CD4-positive, CD25-positive, alpha-beta regulatory T cell (primary cell): ENCODE measurements at places on chromosomes 7 and 10. TPM values are rescaled to one million over a fixed set of nuclear protein-coding genes. Genes with fewer than 3 reads are reported as not detected.
A peak's percentile ranks its signal among the peaks of the same experiment; 100 is the strongest.

- DNase-seq = no peak
Measured at GRCh38 chr10:120517881-120518484, 61.0 kb downstream of the PLPP4 start.

- DNase-seq = no peak
Measured at GRCh38 chr7:138033241-138033640, 31.4 kb upstream of the CREB3L2 start.

GRCh38 chr10:24894309-24894708, 58.1 kb downstream of the PRTFDC1 start:
- DNase-seq = no peak

GRCh38 chr10:3754727-3755439, 30.1 kb downstream of the KLF6 start:
- no peak for DNase-seq

DNA sequence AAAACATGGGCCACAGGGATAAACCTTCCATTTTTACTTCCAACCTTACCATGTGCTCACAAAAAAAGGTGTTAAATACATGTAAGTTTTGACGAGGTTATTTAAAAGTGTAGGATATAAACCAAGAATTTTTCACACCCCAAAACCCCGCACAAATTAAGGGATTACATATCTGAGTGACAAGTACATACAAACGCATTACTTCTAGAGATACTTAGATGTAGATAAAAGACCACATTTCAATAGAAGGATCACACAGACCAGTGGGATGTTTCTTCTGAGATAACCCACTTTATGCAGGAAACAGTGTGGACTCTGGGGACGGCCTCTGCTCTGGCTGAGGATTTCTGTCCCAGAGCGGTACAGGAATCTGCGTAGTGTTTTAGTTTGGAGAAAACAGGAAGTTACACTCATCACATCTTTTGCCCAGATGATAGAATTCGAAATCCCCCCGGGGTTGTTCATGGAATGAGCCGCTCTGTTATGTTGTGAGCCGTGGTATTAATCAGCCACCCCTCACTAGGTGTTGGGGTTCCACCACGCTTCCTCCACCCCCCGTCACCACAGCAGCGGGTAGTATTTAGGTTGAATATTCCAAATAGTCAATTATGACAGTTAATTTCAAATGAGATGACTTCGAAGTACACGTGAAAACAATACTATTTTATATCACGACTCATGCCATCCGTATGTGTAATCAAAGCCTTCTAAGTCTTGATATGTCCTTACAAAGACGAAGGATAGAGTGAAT, 1.3 kb upstream of the CUL1 start:
- DNase-seq = peak; percentile 30

GRCh38 chr10:26269754-26270153, 53.2 kb downstream of the GAD2 start:
- DNase-seq = no peak

DNA sequence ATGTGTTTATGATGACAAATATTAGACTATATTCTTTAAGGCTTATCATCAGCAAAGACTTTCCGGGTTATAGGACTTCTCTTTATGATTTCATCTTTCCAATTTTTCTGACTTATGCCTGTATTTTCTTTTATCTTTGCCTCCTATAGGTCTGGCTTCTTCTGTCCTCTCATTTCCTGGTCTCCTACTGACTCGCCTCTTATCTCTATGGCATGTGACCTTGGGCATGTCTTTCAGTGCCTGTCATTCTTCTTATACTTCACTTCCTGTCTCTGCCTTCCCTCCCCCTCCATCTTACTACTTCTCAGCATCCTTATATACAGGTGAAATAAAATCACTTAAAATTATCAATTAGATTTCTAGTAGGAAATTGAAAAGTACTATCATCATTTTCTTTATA, 42.2 kb downstream of the PCDH15 start:
- DNase-seq = no peak

- DNase-seq = no peak
Measured at GRCh38 chr7:148241700-148242293, 348.8 kb upstream of the C7orf33 start.

DNA sequence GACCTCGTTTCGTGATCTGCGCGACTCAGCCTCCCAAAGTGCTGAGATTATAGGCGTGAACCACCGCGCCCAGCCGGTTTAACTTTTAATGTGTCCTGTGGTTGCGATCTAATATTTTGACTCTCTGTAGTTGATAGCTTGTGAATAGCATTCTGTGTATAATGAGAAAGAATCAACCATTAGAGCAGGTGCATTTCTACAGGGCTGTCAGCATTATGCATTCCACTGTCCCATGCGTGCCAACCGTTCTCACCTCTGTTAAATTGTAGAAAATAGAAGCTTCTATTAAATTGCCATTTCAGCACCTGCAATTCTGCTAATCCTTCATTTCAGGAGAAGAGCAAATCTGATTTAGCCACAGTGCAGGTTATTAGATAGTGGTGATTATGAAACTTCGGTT, 61.7 kb downstream of the VIM start:
- no peak for DNase-seq

DNA sequence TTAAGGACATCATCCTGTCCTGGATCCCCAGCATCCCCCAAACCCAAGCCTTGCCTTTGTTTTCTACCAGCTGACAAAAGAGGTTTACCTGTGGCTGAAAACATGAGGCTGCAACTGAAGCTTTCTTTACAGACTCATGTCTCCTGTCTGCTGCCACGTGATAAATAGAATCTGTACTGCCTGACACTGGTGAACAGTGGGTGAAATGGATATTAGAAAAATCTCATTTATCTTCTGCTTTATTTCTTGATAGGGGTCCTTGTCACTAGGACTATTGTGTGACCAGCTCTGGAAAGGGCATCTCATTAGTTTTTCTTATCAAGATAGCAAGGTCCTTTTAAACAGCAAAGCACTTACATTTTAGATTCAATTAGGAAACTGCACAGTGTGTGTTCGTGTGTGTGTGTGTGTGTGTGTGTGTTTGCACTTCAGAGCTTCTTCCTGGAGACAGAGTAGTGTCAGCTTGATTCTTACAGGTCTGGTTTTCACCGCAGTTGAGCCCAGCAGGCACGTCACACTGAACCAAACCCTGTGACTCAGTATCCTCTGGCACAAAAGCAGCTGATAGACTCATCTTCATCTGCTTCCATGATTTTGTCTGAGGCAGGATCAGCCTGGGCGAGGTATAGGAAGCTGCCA, 373.5 kb upstream of the CELF2 start:
- no peak for DNase-seq

- no peak for DNase-seq
Measured at GRCh38 chr7:151706277-151707104, 170.4 kb downstream of the PRKAG2 start.

DNA sequence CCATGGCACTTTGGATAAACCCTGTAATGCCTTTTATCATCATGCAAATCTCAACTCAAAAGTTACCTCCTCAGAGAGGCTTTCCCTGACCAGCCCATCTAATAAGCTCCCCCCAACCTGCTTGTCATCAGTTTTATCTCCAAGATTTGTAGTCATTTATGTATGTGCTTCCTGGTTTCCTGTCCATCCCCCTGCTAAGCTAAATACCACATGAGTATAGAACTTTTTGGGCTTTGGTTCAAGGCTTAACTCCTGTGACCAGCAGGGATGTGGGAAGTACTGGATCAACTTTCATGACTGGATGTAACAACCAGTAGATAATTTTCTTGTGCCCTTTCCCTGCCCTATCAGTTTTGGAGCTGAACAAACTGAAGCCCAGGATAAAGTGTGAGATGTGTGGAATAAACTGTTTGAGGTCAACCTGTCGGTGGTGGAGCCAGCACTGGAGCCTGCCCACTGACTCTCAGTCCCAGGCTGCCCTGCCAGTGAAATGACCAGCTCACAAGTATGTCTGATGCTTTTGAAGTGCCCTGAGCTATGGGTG, 148.6 kb downstream of the CYP26A1 start:
- DNase-seq = no peak

GRCh38 chr10:114481055-114481454, 76.8 kb upstream of the AFAP1L2 start:
- no peak for DNase-seq

DNA sequence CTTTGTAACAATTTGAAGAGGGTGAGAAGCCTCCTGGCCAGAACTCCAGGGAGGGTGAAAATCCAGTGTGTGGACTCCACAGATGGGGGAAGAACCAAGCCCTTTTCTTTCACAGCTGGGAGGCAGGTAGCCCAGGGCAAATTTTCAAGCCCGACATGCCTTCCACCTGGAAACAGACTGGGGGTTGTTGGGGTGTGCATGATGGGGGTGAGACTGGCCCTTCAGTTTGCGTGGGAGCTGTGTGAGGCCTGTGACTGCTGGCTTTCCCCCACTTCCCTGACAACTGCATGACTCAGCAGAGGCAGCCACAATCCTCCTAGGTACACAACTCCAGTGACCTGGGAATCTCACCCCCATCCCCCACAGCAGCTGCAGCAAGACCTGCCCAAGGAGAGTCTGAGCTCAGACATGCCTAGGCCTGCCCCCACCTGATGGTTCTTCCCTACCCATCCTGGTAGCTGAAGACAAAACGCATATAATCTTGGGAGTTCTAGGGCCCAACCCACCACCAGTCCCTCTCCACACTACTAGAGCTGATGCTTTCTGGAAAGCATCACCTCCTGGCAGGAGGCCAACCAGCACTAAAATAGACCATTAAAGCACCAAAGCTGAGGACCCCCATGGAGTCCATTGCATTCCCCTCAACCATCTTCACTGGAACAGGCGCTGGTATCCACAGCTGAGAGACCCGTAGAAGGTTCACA, 445.4 kb downstream of the TFEC start:
- no peak for DNase-seq

DNA sequence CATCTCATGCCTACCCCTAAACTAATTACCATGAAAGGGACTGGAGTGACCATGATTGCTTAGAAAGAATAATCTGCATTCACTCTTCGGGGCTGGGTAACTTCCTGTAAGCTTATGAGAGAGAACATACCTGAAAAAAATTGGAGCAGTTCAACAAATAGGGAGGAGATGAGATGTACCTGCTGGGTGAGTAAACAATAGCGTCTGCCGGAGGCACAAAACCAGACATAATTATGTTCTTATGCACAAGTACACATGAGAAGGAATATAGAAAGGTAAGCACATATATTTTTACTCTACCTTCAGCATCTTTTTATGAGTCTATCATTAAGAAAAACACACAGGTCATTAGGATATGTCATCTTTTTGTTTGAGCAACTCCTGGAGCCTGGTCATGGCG, 224.6 kb upstream of the FERD3L start:
- no peak for DNase-seq

GRCh38 chr7:55127135-55127551, 108.3 kb downstream of the EGFR start:
- no peak for DNase-seq

DNA sequence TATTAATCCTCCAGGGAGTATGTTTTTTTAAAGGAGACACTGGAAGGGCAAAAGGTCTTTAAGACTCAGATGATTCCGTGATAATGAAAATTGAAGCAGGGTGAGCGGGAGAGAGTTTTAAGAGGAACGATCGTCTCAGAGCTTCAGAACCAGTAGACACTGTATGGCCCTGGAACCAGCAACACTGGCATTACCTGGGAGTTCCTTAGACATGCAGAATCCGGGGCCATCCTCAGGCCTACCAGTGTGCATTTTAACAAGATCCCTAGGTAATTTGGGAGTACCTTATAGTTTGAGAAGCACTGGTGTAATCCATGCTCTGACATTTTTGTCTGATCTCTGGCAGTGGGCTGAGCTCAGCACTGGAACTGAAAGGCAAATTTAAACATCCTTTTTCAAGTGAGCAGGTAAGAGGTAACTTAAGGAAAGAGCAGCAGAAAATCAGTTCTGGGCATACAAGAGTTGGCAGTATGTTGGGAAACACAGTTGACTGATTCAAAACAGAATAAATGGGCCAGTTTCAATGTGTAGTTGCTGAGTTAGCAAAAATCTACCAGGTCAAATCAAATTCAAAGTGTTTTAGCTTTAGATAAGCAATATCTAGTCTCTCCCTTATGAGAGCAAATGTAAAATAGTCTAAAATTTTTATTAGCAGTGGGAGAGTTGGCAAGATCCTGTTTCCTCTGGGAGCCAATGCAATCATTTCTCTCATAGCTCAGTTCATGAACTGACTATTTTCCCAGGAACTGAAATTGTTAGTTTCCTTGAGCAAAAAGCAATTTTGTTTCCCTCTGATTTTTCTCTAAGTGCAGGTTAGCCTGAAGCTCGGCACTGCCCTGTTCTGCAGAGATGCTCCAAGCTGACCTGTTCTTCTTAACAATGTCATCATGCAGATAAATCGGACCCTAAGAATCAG, 97.2 kb upstream of the ELMO1 start:
- no peak for DNase-seq

DNA sequence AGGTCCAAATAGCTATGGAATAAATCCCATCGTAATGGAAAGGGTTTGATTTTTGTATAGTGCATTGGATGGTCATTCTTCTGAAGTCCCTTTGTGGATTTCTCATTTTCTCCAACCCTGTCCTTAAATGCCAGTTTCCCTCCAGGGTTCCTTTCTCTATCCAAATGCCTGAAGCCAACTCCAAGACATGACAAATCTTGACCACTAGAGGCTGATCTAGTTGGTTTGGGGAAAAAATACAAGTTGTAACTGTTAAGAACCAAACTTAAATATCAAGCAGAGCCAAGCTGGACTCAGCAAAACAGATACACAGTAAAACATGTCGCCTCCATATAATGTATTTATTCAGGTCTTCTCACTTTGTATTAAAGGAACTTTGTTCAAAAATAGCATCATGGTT, 28.7 kb downstream of the FRMD4A start:
- DNase-seq = no peak

- no peak for DNase-seq
Measured at GRCh38 chr7:47600199-47601118, 18.5 kb upstream of the TNS3 start.

DNA sequence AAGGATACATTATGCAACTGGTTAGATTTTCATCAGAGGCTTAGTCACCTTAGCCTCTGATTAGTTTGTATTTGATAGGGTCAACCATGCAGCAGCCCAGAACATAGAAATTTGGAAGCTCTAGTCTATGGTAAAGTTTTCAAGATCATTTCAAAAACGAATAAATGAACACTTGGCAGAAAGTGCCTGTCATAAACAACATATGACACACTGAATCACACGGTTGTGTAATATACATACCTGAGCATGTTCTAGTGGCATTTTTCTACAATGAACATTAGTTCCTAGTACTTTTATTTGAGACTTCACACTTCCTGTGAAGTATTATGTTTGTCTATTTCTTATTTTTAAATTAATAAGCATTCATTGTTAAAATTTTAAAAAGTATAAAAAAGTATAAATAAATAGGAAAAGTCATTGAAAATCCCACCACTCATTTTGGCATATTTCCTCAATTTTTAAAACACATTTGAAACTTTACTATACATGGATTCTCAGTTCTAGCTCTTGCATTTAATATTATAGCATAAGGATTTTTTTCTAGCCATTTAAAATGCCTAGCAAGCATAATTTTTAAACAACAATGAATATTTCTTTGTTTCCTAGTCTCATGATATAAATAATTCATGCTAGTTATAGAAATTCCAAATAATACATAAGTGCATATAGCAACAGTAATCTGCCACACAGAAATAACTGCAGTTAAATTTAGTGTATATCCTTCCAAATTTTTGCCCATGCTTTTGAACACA, 25.7 kb upstream of the PRPS1L1 start:
- DNase-seq = no peak

- DNase-seq = no peak
Measured at GRCh38 chr10:13715100-13715499, 128.3 kb downstream of the PRPF18 start.

PRSS37 gene
- not detected for polyA plus RNA-seq

SPDYE2 gene
- polyA plus RNA-seq = 0.31 TPM

NUTM2A gene
- polyA plus RNA-seq = not detected

CTAGE4 gene
- polyA plus RNA-seq = not detected

ADCY1 gene
- not detected for polyA plus RNA-seq

CDH23 gene
- polyA plus RNA-seq = 1.1 TPM

TSPAN13 gene
- 0.32 TPM for polyA plus RNA-seq

MRLN gene
- polyA plus RNA-seq = not detected

ANKRD7 gene
- not detected for polyA plus RNA-seq
